ENCODE measurements at places on chromosomes 5 and 9.

DNA sequence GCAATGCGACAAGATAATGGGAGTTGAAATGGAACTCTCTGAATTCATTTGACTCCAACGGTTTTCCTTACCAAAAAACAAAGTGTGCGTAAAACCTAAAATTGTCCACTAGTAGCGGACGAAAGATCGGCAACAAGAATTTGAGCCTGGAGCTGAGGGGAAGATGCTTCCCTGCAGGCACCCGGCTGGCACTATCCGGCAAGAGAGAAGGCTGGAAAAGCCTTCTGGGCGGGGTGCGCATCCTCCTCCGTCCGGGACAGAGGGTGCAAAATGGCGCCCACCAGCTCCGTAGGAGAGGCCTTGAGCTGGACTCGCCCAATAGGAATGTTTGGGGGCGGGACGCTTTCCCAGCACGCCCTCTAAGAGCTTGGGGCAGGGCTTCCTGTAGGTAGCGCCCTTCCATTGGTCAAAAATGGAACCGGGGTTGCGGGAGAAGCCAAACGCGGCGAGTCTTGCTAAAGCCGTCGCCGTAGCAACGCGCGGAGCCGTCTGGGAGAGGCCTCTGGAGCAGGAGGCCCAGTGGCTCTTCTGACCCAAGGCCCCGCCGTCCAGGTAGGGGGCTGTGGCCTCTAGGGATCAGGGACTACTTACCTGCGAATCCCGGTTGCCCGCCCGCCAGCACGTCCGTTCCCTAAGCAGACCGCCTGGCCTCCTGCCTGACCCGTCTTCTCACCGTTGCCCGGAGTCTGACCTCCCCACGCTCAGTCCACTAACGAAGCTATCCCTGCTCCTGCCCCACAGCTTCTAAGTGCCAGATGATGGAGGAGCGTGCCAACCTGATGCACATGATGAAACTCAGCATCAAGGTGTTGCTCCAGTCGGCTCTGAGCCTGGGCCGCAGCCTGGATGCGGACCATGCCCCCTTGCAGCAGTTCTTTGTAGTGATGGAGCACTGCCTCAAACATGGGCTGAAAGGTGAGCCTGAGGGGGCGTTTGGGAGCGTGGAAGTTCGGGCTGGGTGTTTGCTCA lies 9.2 kb downstream of the RUFY1 start:
- peak; percentile 43 for DNase-seq

GRCh38 chr5:71471193-71471592 lies 15.7 kb downstream of the BDP1 start:
- no peak for DNase-seq

GRCh38 chr9:6605202-6605601 lies 40.3 kb downstream of the GLDC start:
- DNase-seq, result no peak

- no peak for DNase-seq
These were observed 151.5 kb downstream of the GOLPH3 start for GRCh38 chr5:32022638-32023037.

- no peak for DNase-seq
These were observed 3.9 kb upstream of the LNPEP start for GRCh38 chr5:96932026-96932425.

GRCh38 chr5:53431665-53432064 lies 48.8 kb upstream of the FST start:
- DNase-seq, result no peak

- DNase-seq, result no peak
These were observed 34.2 kb downstream of the ASS1 start for GRCh38 chr9:130478736-130479575.

GRCh38 chr9:70998962-70999361 lies 122.5 kb downstream of the TRPM3 start:
- DNase-seq, result no peak

DNA sequence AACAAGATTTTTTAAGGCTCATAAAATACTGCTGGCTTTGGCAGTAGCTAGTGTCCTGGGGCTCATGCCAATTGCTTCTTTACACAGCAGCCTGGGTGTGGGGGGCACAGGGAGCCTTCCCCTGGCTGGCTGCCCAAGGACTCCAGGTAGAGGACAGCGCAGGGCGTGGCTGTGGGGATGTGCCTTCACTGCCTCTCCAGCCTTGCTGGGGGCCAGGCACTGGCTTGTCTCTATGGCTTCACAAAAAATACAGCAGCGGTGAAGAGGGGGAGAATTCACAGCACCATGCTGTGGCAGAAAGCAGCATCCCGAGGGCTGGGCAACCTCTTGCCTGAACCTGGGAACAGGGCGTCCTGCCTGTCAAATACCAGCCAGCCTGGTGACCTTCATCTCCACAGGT lies 57.4 kb downstream of the DAP start:
- DNase-seq, result no peak

DNA sequence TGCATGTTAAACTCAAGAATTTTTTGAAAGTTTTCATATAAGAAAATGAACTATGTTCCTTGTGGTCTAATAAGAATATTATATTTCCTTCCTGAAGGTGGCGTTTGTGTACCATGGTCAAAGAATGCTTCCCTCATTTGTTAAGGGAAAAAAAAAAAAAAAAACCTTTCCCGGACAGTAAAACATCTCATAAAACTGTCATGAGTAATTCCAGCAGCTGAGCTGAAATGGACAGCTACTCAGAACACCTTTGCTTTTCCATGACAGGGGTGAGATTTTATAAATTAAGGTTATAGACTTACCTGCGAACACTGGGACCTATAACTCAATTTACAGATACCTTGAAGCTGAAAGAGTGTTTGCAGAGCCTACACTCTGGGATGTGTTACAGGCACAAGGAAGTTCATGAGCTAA lies 113.2 kb upstream of the RANBP3L start:
- no peak for DNase-seq

GRCh38 chr5:82635561-82636288 lies 357.6 kb upstream of the RPS23 start:
- no peak for DNase-seq

DNA sequence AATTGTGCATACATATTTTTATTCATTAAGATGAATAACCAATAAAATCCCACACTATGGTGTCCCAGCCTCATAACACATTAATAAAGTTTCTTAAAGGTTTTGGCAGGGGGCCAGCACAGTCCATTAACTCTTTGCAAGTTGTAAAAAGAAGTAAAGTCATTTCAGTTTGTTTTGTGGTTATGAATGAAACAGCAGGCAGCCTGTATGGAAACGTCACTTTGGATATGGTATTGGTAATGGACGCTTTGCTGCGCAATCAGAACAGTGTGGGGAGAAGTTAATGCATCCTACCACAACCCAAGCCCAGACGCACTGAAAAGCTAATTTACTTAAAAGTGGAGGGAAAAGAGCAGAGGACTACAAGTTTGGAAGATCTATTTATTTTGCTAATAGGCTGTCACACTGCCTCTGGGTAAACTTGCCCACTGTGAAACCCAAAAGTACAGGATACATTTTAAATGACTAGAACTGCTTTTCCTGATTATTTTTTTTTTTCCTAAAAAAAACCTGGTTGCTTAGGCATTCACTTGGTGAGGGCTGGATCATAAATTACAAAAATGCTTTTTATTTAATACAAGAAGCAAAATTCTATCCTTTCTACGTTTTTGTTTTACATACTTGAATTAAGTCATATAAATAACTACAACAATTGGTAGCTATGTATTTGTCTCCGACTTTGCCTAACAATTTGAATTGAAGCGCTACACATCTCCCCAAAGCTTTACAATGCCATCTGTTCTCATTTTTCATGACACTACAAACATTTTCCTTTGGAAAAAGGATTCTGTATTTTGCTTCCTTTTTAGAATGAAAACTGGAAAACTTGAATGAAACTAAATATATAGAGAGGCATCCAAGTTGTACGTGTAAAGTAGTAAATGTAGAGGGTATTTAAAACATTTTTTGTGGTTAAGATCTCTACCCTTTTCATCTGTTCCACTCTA lies 104.3 kb downstream of the NFIB start:
- no peak for DNase-seq

DNA sequence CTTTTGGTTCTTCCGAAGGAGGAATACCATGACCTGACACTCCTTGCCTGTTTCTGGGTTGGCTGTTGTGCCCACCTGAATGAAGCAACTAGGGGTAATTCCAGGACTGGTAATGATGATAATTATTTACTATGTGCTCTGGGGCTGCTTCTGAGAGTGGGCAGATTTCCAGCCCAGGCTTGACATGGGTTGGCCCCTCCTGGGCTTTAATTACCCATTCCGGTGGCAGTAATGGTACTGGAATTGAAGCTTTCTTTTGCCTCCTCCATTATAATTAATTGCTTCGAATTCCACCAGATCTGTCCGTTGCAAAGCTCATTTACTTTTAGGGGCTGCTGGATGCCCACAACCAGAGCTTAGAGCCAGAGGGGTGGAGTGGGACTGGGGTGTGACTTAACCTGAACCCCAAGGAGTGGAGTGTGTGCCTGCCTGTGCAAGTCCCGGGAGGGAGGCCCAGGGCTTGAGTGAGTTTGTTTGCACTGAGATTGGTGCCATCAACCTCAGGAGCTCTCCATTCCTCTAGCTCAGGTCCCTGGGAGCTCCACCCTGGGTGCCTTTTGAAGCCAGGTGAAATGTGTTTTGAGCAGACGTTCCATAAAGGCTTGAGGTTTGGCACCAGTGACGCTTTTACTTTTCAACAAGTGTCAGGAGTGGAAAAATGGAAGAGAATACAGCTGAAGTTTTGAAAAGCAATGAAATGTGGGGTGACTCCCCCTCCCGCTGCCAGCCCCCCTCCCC lies 214.6 kb downstream of the PDZD2 start:
- DNase-seq, result no peak

DNA sequence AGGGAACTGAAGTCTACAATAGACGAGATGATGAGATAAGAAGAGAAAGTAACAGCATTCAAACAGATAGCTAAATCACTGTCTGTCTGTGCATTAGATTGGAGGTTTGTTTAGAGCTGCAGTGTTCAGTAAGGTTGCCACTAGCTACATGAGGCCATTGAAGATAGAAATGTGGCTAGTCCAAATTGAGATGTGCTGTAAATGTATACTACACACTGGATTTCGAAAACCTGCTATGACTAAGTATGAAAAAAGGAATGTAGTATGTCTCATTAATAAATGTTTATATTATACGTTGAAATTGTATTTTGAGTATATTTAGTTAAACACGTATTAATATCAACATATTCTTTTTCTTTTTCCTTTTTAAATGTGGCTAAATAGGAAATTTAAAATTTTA lies 142.1 kb downstream of the XRCC4 start:
- DNase-seq, result no peak

DNA sequence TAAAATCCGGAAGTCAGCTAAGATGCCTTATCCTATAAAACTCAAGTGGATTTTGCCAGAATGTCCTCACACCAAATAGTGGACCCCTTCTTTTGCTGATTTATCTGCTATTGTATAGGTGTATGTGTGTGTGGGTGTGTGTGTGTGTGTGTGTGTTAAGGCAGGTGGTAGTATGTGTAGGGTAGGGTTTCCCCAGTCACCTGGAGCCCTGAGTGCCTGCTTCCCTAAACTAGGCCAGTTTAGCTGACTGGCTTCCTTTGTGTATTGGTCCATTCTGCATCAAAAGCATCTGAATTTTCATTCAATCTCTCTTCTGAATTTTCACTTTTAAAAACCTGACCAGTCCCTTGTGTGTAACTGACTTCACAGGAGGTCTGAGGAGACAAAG lies 42.2 kb upstream of the LCP2 start:
- no peak for DNase-seq

DNA sequence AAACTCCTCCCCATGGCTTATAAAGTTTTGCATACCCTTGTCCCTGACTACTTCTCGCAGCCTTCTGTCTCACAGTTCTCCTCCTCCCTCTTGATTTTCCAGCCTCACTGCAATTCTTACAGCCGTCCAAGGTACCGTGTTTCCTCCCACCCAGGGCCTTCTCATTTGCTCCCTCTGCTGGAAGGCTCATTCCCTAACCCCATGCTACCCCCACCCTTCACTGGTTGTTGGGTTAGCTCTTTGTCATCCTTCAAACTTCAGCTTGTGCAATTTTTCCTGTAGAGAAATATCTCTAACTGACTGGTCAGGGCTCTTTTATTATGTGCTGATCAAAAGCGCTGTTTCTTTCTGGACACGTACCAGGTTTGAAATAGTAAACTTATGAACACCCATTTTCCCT lies 329.2 kb downstream of the EBF1 start:
- no peak for DNase-seq

DNA sequence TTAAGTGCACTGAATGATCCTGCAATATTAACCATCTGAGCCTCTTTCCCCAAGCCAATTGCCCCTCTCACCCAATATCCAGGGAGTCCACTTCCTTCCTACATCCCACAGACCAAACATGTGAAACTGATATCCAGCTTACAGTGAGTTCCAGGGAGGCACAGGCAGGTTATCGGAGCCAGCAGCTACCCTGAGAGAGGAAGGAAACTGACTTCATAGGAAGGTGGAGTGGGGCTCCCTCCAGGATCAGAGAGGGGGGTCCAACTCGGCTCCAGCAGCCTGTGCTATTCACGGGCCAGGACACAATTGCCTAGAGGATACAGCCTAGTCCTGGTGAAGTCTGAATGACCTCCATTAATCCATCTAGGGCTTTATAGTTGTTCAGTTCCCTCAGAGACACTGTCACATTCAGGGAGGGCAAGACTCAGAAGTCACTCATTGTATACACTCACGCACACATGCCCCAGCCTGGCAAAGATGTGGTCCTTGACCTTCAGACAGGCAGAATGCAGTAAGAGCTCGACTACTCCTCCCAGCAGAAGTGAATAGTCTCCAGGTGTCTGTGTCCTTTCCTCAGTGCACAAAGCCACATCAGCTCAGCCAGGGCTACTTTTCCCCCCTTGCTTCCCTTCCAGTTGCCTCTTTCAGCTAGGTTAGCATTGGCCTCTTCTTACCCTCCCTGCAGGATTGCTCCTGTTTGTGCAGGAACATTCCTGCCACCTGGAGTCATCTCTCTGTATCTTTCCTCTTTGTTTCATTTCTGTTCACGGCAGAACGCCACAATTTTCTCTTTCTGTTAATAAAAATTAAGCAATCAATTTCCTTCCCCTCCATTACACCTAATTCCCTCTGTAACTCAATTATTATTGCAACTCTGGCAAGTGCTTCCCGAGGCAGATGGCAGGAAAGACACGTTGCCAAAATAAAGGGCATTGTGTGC lies 501.7 kb downstream of the ARHGEF28 start:
- DNase-seq, result no peak

- no peak for DNase-seq
These were observed 48.3 kb downstream of the PALM2AKAP2 start for GRCh38 chr9:109828254-109828653.
